ENCODE measurements at places on chromosomes 5 and 9.

GRCh38 chr9:123011878-123012528 is 21.5 kb upstream of the GPR21 start:
- DNase-seq: no peak

GRCh38 chr5:58963361-58963760 is 380.5 kb downstream of the RAB3C start:
- no peak for DNase-seq

DNA sequence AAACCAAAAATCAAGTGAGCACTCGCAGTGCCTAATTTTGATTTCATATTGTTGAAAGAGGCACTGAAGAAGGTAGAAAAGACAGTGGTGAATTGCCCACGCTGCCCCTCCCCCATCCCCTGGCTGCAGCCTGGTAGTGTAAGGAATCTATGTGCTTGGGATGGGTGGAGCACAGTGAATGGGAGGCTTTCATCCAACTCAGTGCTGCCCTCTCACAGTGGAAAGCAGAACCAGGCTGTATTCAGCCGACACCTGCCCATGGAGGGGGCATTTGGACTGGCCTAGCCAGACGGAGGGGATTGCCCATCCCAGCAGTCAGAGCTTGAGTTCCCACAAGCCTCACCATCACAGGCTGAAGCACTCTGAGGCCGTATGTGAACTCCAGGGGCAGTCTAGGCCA is 800.4 kb upstream of the DMAC1 start:
- DNase-seq: no peak

DNA sequence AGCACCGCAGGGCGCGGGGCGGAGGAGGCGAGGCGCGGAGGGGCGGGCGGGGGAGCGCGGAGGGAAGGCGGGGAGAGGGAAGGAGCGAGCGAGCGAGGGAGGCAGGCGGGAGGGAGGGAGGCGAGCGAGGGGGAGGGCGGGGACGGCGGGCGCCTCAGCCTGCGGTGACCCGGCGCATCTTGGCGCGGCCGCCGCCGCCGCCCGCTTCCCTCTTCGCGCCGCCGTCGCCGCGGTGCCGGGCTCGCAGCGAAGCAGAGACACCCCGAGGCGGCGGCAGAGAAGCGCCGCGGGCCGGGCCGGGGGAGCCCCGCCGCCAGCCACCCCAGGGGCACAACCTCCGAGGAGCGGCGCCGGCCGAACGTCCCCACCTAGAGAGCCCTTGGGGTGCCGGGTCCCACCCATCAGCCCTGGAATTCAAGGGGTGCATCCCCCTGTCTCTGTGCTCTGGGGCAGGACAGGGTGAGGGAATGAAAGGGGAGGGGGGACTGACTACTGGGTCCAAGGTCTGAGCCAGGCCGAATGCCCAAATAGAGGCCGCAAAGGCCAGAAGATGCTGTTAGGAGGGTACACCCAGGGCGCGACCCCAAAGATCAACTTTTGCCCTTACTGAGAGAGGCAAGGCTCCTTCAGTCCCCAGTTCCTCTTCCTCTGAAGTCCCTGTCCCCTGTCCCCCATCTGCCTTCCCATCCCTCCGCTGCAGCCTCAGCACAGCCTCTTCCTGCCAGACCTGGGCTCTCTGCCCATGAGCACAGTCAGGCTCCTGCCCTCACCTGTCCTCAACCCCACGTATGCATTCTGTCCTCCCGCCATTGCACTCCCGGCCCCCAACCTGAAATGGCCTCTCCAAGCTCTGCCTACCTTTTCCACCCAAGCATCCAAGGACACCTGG is at the start of gene ADAMTS2:
Gene ADAMTS2 (minus strand): TSS at position 29 of the 889 bp plus-strand sequence. CDS start 133 bp downstream, outside the sequence.
- DNase-seq: peak; percentile 87

GRCh38 chr5:132414634-132415378 is 45.3 kb downstream of the SLC22A5 start:
- DNase-seq: peak; percentile 72

- DNase-seq: no peak
Measured at GRCh38 chr5:117657541-117657940, 1082.9 kb upstream of the SEMA6A start.

DNA sequence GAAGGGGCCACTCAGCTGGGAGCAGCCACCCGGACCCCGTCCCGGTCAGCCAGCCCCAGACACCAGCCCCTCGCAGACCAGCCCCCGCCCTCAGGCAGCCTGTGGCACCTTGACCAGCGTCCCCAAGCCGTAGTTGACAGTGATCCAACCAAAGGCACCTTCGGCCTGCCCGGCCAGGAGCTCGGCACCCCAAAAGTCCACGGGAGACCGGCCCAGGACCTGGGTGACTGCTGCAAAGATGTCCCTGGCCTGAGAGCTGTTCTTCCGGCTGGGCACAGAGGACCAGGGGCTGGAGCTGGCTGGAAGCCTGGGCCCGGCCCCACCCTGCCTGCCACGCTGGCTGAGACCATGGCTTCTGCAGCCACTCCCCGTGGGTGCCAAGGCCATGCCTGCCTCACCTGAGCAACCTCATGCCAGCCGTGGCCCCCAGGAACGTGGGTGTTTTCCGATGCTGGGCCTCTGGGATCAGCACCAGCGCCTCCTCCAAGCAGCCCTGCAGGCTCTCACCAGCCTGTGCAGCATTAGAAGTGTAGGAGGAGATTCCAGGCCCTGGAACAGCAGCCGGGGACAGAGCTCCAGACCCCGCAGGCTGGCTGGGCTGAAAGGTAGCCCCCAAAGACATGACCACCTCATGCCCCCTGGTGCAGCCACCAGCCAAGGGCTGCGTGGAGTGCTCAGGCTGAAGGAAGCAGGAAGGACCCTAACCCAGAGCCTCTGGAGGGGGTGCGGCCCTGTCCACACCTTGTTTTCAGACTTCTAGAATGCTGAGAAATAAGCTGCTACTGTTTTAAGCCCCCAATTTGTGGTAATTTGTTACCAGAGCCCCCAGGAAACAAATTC is 4.2 kb downstream of the ENTPD8 start:
- DNase-seq: no peak

- peak; percentile 42 for DNase-seq
Measured at GRCh38 chr9:125758986-125759763, 12.0 kb downstream of the PBX3 start.

GRCh38 chr5:11602298-11602697 is 301.9 kb downstream of the CTNND2 start:
- DNase-seq: no peak

DNA sequence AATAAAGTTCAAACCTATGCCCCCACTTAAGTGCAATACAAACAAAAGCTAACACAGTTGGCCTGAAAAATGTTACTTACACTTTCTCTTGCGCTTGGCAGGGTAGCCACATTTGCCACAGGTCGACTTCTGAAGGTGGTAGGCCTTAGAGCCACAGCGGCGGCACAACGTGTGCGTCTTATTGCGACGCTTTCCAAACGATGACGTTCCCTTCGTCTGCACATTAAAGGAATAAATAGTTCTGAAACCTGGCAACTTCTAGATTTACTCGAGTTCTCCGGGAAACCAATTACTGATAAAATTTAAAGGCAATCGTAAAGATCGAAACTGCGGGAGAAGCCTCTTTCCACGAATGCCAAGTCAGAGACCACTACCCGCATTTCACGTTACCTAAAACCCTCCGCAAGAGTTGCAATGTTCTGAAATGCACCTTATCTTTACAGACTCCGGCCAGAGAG is 602 bp downstream of the RPL37 start:
- DNase-seq: no peak

DNA sequence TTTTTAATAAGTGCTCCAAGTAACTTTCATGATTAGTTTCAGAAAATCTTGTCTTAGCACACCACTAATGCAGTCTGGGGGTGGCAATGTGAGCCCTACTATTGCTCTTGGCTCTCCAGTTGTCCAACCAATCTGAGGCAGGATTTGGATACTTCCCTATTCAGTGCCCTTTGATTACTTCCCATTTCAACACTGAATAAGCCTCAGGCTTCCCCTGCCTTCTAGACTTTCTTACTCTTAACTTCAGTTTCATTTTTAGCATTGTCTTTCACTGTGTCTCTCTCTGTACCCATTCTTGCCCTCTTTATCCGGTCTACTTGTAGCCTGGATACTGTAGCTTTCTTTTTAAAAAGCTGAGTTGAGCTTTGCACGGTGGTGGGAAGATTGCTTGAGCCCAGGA is 186.1 kb downstream of the C9orf152 start:
- no peak for DNase-seq

- DNase-seq: no peak
Measured at GRCh38 chr5:127754259-127754658, 51.1 kb downstream of the CCDC192 start.

DNA sequence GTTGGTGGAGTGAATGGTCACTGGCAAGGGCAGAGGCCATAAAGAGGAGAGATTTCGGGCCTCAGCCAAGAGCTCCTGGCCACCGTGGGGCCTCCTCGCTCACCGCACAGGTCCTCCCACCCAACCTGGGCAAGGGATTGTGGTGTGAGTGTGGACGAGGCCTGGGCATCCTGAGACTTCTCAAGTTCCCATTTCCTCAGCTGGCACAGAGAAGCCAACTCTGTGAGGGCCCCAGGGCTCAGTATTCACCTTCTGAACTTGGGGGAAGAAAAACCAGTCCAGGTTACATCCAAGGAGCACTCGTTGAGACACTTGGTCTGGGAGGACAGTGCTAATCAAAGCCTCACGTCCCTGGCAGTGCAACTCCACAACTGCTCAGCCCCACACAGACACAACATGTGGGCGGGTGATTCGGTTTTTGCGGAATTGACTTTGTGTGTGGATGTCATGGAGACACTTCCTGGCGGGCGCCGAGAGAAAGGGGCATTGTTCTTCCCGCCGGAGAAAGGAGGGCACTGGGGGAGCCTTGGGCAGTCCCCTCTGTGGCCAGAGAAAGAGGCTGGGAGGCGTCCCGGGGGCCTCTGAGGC is 28.5 kb upstream of the NKD2 start:
- DNase-seq: no peak

- no peak for DNase-seq
Measured at GRCh38 chr9:3367185-3367584, 158.6 kb downstream of the RFX3 start.

- no peak for DNase-seq
Measured at GRCh38 chr5:75045071-75045470, 7.3 kb downstream of the GCNT4 start.

DNA sequence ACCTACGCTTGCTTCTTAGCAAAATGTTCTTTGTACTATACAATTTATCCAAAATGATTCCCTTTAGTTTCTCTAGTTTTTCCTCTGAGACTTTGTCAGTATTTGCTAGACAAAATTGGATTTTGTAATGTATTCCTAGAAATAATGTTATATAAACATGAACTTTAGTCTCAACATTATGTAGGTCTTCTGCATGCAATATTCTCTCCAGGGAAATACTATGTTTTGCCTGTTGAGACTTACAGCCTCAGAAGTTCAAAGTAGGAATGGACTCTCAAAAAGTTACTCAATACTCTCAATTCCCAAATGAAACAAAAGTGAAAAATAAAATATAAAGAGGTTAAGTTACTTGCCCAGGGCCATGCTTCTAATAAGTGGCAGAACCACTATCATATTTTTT is 24.8 kb upstream of the SMC2 start:
- DNase-seq: no peak

- DNase-seq: no peak
Measured at GRCh38 chr5:86869268-86869667, 251.5 kb downstream of the COX7C start.

GRCh38 chr5:171306781-171307591 is 2.1 kb upstream of the TLX3 start:
- DNase-seq: no peak

GRCh38 chr9:122445155-122445749 is 32.5 kb downstream of the OR1J1 start:
- peak; percentile 95 for DNase-seq

GRCh38 chr5:172185096-172185461 is 2.9 kb downstream of the STK10 start:
- no peak for DNase-seq

- DNase-seq: no peak
Measured at GRCh38 chr5:92429646-92430045, 1046.5 kb upstream of the ARRDC3 start.

GRCh38 chr5:60959156-60959555 is 14.2 kb downstream of the NDUFAF2 start:
- peak; percentile 32 for DNase-seq

DNA sequence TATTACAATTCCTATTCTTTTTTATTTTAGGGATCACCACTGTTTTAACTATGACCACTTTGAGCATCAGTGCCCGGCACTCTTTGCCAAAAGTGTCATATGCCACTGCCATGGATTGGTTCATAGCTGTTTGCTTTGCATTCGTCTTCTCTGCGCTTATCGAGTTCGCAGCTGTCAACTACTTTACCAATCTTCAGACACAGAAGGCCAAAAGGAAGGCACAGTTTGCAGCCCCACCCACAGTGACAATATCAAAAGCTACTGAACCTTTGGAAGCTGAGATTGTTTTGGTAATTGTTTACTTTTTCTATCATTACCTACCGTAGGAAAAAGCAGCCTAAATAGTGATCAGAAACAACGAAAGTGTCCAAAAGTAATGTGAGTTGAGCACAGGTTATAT is 6.4 kb downstream of the GABRA6 start:
- no peak for DNase-seq

DNA sequence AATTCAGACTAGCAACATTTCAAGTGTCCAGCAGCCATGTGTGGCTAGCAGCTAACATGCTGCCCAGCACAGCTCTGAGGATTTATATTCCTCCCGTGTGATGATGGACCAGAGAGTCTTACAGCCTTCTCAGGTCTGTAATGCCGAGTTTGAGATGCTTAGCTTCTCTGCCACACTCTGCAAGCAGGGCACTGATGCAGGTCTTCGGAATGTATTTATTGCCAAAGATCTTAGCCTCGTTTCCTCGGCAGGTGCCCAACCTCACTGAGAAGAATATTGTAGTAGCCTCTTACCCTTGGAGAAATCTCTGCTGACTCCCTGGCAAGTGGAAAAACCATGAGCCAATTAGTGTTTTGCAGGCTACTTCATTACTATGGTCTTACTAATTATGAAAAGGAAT is 3.7 kb upstream of the RAI14 start:
- DNase-seq: no peak

Data from foreskin fibroblast (primary cell).